Karpas-422 (cell line): ENCODE measurements at places on chromosomes 1 and 21. TPM values are rescaled to one million over a fixed set of nuclear protein-coding genes. Genes with fewer than 3 reads are reported as not detected.

GRCh38 chr1:110524311-110525248, 5.6 kb upstream of the KCNA10 start:
- DNase-seq = peak; percentile 84

DNA sequence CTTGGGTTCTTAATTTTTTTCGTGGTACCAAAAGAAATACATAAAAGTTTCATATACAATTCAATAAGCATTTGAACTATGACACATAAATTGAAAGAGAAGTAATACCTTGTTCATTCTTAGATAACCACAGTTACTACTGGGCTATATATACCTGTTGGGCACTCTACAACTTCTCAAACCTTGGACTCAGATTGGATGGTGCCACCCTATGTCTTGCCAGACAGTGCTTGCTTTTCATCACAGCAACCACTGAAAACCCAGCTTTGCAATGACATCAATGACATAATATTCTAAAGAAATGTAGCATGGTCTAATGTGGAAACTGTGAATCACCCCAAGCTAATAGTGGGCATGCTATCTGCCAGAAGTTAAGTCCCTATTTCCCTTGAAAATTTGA, 62.8 kb upstream of the DPH5 start:
- peak; percentile 47 for DNase-seq

- DNase-seq = peak; percentile 72
These were observed 131.6 kb downstream of the LHX8 start for GRCh38 chr1:75265792-75266191.

DNA sequence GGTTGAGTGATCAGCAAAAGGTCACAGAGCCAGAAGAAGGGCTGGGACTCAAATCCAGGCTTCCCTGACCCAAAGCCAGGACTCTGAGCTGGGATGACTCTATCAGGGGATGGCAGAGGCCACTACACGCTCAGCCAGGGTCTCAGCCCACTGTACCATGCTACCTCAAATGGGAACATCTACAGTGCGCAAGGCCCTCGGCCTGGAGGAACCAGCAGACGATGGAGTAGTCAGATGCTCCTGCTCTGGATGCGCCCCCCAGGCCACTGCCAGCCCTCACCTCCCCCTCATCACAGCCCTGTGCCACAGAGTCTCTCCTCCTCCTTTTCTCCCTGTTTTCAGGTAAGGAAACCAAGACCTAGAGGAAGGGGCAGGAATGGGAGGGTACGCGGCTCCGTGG, 39.0 kb downstream of the GLIS1 start:
- no peak for DNase-seq

- no peak for DNase-seq
These were observed 70.8 kb upstream of the CLDN14 start for GRCh38 chr21:36550761-36551160.

PLA2G5 gene
- not detected in 2 replicates for total RNA-seq

IL20 gene
- total RNA-seq = not detected in 2 replicates

DNA sequence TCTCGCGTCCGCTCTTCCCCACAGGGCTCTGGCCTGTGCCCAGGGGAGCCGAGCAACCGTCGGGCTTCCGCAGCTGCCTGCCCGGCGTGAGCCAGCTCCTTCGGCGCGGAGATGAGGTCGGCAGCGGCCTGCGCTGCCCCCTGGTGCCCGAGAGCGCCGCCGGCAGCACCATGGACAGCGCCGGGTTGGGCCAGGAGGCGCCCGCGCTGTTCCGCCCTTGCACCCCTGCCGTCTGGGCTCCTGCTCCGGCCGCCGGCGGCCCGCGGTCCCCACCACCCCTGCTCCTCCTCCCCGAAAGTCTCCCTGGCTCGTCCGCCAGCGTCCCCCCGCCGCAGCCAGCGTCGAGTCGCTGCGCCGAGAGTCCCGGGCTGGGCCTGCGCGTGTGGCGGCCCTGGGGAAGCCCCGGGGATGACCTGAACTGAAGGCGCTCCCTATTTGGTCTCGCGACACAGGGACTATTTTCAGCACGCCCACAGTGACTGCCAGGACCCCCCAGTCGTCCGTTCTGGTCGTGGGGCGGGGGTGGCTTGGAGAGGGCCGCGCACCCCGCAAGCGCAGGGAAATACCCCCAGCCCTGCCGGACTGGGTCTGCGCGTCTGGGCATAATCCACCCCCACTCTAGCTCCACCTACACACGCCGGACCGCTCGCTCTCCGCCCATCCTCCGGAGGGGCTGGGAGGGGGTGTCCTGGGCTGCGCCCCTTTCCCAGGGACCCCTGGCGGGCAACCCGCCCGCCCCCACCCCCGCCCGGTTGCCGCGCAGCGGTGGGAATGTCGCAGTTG, 1.3 kb downstream of the HES3 start:
- peak; percentile 95 for DNase-seq

PODN gene
- total RNA-seq = not detected in 2 replicates

GRCh38 chr21:35663856-35664606, 396.3 kb downstream of the SETD4 start:
- DNase-seq = no peak

- peak; percentile 58 for DNase-seq
These were observed 2.2 kb upstream of the SEMA4A start for GRCh38 chr1:156151093-156151688.

CTSS gene
- 136 and 160 TPM in 2 replicates for total RNA-seq

SYT2 gene
- not detected in 2 replicates for total RNA-seq

- no peak for DNase-seq
These were observed 31.4 kb upstream of the LMX1A start for GRCh38 chr1:165387961-165388360.

CGN gene
- 0.22 TPM in 1 of 2 replicates, not detected in the other for total RNA-seq

GRCh38 chr1:80054129-80054528, 1047.6 kb upstream of the ADGRL4 start:
- DNase-seq = no peak

- no peak for DNase-seq
These were observed 57.6 kb downstream of the ETS2 start for GRCh38 chr21:38863291-38863690.

- no peak for DNase-seq
These were observed 8.5 kb upstream of the MYCL start for GRCh38 chr1:39910263-39910662.

STYXL2 gene
- total RNA-seq = not detected in 2 replicates

GRCh38 chr1:174883409-174883808, 116.3 kb upstream of the CACYBP start:
- DNase-seq = peak; percentile 47

- no peak for DNase-seq
These were observed 10.1 kb downstream of the ZNF644 start for GRCh38 chr1:91011726-91012125.

DNA sequence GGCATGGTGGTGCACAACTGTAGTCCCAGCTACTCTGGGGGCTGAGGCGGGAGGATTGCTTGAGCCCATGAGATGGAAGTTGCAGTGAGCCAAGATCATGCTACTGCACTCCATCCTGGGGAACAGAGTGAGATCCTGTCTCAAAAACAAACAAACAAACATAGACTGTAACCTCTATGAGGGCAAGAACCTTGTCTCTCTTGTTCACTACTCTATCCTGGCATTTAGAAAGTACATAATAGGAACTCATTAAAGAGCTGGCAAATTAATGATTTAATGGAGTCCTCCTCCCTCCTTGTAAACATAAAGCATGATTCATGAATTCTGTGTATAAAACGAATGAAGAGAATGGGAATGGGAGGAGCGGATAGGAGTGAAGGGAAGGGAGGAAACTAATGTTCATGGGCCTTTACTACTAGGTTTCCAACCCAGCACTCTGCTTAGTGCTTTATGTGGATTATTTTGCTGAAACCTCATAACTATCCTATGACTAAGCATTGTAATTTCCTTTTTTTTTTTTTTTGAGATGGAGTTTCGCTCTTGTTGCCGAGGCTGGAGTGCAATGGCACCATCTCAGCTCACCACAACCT, 8.6 kb downstream of the LMOD1 start:
- no peak for DNase-seq

DNA sequence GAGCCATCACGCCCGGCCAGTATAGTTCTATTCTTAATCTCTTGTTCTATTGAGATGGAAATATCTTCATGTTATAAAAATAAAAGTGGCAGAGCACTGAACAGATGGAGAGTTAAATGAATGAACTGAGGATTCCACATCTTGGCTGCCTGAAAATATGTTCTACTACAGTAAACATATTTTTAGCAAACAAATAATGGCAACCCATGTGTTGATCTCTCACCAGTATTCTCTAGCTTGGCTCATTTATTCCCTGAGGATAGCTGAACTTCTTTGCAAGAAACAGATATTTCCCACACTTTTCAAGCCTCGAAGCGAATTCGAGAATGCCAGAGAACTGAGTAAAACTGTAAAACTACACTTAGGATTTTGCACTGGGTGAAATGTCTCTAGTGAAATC, 58.9 kb downstream of the DIRAS3 start:
- DNase-seq = no peak

DNA sequence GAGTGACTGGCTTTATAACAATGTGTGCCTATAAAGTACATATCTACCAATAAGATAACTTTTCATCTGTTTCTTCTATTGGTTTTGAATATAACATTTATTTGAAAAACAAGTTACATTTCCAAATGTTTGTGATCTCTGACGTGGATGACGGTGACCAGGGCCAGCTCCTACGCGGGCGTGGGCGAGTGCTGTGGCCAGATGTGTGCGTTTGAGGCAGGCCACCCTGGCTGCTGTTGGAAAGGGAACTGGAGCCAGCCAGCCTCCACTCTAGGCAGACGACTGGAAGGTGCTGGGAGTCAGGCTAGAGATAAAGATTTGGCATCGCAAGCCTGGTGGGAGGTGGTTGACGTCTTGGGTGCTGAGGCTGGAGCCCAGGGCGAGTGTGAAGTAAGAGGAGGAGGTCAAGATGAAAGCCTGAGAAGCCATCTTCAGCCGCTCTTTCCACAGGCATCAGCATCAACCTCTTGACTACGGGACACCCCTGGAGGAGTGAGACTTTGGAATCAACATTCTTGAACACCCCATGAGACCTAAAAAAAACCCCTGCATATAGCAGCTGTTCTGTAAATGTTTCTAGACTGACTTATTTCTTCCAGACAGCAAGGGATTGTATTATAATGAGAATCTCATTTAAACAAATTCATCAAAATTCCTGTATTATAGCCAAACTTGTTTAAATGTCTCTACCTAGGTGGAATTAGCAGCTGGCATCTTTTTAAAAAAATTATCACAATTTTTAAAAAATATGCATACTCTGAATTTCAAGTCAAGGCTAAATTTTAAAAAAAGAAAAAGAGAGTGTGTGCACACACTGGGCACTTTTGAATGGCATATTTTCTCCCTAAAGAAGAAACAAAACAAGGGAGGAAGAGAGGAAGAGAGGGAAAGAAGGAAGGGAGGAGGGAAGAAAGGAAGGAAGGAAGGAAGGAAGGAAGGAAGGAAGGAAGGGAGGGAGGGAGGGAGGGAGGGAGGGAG, 112.5 kb upstream of the SLC44A3 start:
- DNase-seq = no peak

- DNase-seq = peak; percentile 62
These were observed 674 bp upstream of the ATXN7L2 start for GRCh38 chr1:109482791-109483671.

PTPRC gene
- 367 and 812 TPM in 2 replicates for total RNA-seq

- peak; percentile 61 for DNase-seq
These were observed 381.5 kb downstream of the OMA1 start for GRCh38 chr1:58165073-58165472.

C1QC gene
- total RNA-seq = not detected in 2 replicates

- no peak for DNase-seq
These were observed 10.9 kb upstream of the PROX1 start for GRCh38 chr1:213976665-213977485.

- DNase-seq = peak; percentile 83
These were observed 1.3 kb downstream of the NEK7 start for GRCh38 chr1:198157847-198158725.

- DNase-seq = no peak
These were observed 291.9 kb upstream of the AJAP1 start for GRCh38 chr1:4362314-4363044.

DNA sequence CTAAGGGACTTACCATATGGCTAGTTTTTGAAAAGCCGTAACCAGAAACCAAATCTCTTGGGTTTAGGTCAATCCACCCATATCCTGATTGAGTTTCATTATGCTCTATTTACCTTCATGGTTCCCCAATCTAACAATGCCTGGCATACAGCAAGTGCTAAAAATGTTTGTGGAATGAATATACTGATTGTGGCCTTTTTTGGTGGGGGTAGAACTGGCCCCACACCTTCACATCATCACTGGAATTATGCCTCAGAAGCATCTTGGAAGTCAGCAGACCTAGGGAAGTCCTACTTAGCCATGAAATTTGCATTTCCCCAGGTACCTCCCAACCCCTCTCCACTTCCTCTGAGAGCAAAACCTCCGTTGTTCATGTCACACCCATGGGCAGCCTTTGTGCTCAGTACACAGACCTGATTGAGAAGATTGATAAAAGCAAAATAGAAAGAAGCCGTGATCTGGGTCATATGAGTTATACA, 17.8 kb upstream of the SLAMF1 start:
- peak; percentile 65 for DNase-seq
